Stimulated activated CD4-positive, alpha-beta T cell treated with anti-CD3 and anti-CD28 coated beads, Interleukin-15, amount 100 ng/mL, for 1 hour (primary cell): ENCODE measurements at places on chromosomes 6 and 20.

GRCh38 chr6:30175765-30176164 lies 12.4 kb downstream of the TRIM15 start:
- no peak for DNase-seq

DNA sequence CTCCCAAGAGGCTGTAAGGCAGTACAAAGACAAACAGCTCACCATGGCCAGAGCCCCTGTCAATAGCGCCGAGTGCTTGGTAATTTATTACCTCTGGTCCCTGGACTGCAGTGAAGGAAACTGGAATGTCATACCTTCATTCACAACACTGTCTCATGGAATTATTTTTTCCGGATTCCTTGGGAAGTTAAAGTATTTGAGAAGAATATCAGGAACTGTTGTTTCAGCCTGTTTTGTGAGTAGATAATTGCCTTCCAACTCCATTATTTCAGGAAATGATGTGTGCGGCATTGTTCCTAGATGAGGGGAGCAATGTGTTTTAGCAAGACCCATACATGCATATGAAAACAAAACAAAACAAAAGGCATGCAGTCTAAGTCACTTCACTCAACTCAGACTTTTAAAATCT lies 64.0 kb downstream of the BLOC1S5 start:
- DNase-seq: no peak

DNA sequence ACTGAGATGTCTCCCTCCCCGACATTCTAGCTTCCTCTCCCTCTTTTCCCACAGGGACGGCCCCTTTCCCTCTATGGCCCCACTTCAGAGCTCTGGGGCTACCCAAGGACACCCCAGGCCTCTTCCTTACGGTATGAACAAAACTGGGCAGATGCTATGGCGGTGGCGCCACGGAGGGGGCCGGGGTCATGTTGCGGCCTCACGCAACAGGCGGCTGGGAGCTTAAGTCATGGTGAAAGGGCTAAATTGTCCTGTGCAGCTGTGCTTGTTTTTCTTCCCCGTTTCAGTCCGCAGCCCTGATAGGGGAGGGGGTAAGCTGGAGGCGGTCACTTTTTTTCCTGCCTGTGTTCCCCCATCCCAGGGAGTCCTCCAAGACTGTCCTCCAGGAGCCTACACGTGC lies 17.6 kb upstream of the KIAA1755 start:
- DNase-seq: no peak

DNA sequence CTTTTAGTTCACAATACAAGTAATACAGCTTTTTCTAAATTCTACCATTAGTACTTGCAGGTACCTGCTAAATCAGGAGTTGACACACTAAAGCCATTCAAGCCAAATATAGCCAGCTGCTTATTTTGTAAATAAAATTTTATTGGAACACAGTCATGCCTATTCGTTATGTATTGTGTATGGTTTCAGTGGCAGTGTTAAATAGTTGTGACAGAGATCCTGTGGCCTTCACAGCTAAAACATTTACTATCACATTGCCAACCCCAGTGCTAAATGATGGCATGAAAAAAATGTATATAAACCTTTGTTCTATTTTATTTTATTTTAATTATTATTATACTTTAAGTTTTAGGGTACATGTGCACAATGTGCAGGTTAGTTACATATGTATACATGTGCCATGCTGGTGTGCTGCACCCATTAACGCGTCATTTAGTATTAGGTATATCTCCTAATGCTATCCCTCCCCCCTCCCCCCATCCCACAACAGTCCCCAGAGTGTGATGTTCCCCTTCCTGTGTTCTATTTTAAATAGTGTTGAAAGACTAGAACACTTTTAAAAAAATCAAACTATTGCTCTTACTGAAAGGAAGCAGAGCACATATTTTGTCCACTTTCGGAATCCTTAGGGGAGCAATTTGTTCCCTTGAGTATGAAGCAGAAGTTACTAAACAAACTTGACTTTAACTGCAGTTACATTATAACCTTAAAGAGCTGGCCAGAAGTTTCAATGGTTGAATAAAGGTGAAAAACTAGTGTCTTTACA lies 115.7 kb downstream of the PRIM2 start:
- no peak for DNase-seq

DNA sequence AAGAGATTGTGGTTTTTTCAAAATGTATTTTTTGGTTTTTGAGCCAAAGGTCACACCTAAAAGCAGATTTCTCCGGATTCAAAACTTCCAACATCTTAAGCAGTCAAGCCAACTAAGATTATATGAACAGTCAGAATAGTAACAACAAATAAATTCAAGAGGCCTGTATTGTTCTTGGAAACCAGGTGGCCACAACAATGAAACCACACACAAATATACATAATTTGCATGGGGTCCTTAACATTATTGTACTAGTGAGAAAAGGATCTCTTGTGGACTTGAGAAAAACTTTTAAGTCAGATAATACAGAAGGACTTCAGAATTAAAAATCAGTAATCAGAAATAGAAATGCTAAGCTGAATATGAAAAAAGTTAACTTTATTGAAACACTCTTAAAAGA lies 40.6 kb downstream of the NOL7 start:
- DNase-seq: no peak

DNA sequence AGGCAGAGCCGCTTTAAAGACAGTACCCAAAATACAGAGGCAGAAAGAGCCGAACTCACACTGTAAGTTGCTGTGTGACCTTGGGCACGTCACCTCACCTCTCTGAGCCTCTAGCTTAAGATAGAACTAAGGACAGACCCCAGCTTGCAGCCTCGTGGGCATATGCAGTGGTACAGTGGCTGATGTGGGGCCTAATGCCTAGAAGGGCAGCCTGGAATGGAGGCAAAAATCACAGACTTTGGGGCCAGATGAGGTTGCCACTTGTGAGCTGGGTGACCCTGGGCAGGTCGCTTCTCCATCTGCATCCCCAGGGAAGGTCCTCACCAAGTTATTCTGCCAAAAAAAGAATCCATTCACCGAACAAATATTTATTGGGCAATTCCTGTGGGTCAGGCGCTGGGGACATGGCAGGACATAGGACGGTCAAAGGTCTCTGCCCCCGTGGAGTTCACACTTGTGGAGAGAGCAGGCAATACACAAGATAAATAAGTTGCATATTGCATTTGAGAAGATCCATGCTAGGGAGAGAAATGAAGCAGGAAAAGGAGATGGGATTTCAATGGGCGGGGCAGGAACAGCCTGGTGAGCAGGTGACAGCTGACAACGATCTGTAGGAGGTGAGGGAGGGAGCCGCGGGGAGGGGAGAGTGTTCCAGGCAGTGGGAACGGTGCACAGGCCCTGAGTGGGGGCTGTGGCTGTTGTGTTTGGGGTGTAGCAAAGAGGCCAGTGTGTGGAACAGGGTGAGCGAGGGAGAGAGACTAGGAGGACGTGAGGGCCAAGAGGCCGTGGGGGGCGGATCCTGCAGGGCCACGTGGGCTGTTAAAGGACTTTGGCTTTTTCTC lies 115.2 kb downstream of the CEBPB start:
- no peak for DNase-seq

DNA sequence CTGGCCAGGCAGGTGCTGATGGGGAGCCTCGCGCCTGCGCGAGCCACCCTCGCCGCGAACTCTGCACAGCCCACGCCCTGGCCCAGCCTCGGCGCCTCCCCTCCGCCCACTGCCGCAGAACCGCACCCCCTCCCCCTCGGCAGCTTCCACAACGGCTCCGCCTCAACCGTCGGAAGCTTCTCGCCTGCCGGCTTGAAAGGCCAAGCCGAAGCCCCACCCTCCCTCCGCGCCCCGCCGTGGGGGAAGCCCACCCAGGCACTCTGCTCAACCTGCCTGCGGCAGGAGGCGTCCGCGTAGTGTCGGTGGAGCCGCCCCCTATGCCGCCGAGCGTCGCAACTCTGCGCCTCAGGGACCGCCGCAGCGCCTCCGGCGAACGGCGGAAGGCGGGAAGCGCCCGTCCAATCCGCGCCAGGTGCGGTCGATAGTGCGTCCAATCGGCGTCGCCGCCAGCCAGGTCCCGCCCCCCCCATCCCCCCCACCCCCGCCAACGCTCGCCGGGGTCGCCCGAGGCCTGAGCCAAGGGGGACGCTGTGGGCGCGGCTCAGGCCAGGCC lies at the start of gene SYCP2:
Gene SYCP2, minus strand, starts transcription at position 342 of the 553 bp plus-strand sequence. CDS start 11,224 bp downstream, outside the sequence.
- peak; percentile 52 for DNase-seq

- no peak for DNase-seq
Observed at GRCh38 chr20:1860446-1860845, 34.8 kb upstream of the SIRPA start.

GRCh38 chr6:166636934-166637333 lies 9.9 kb upstream of the RPS6KA2 start:
- DNase-seq: no peak

DNA sequence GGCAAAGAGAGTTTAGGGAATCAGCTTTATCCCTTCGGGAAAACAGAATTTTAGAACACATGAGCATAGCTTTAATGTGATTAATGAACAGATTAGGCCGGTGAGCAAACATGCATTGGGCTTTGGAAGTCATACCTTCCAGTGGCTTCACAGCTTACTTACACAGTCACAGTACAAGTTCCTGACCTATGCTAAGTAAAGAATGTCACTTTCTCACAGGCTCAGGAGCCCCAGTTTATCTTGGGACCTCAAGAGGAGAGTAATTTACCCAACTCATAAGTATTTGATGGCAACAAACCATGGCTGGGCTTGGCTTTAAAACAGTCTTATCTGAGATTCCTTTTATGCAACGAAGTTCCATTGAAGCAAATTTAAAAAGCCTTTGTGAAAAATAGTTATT lies 195.9 kb downstream of the AKAP7 start:
- DNase-seq: no peak

DNA sequence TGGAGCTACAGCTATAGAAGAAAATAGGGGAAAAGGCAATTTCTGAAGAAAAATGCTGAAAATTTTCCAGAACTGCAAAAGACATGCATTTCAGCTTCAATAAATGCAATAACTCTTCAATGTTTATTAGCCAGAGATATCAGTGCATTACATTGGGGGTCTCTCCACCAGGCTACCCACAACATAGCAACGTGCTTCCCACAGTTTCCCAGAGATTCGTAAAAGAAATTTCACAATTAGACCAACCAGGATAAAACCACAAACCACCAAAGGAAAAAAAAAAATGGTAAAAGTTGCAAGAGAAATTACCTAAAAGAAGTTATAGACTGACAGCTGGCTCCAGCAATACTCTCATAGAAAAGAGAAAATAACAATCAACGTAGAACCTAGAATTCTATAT lies 16.0 kb downstream of the LY86 start:
- DNase-seq: no peak

GRCh38 chr20:62985444-62985778 lies 21.4 kb downstream of the BHLHE23 start:
- no peak for DNase-seq

- DNase-seq: no peak
Observed at GRCh38 chr6:113855500-113856374, 1.4 kb upstream of the MARCKS start.

- DNase-seq: no peak
Observed at GRCh38 chr6:158730541-158730907, 80.7 kb downstream of the SYTL3 start.

- DNase-seq: no peak
Observed at GRCh38 chr20:38373231-38373867, 27.1 kb downstream of the LBP start.

DNA sequence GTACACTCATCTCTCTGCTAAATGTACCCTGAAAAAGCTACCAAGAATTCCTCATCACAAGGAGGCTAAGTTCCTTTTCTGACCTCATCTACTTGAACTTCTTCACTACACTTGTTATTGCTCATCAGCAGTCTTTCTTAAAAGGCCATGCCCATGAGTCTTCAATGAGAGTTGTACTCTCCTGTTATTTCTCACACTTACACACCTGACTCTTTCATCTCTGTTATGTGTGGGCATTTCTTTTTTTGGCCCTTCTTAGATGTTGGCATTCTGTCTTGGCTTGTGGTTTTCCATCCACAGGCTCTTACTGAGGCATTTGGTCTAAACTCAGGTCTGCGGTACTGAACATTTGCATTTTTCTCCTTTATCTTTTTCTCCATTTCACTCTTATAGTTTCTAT lies 10.7 kb upstream of the SLC17A1 start:
- DNase-seq: no peak

GRCh38 chr6:44036196-44036595 lies 91.1 kb downstream of the MRPL14 start:
- no peak for DNase-seq

GRCh38 chr6:20943040-20943627 lies 408.9 kb downstream of the CDKAL1 start:
- no peak for DNase-seq

GRCh38 chr6:109853426-109853825 lies 124.7 kb upstream of the GPR6 start:
- no peak for DNase-seq

DNA sequence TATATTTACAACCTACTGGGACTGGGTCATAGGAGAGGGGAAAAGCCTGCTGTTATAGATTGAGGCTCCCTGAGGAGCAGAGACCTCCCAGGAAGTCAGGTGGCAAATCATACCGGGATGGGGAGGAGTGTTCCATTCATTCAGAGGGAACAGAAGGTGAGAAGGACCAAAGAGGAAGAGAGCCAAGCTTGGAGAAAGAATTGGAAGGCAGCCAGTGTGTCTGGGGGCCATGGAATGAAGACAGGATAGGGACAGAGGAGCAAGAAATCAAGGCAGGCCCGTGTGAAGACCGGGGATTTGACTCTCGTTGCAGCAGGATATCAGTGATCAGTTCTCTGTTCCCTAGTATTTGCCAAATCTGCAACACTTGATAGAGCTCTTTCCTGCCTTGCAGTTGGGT lies 5.7 kb upstream of the ZNF217 start:
- DNase-seq: no peak

DNA sequence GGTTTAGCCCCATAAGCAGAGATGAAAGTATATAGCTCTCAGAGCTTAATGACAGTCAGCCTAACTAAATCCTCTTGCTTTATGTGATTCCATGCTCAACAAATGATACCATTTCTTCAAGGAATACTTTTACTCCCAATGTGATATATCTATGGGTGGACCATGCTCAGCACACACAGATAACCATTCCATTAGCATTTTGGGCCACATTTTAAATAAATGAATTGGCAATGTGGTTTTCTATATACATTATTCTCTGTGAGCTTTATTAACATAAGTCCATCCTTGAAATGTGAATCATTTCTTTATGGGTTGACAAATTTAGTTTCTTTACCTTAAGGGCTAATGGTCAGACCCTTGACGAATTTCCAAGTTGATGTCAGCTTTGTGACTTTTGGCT lies 329.3 kb upstream of the CITED2 start:
- no peak for DNase-seq

GRCh38 chr6:11398451-11399326 lies 138.9 kb upstream of the TMEM170B start:
- no peak for DNase-seq

GRCh38 chr6:127939442-127940066 lies 38.7 kb upstream of the THEMIS start:
- DNase-seq: no peak
